ENCODE measurements at places on chromosomes 1 and 21. TPM values are rescaled to one million over a fixed set of nuclear protein-coding genes. Genes with fewer than 3 reads are reported as not detected.

DNA sequence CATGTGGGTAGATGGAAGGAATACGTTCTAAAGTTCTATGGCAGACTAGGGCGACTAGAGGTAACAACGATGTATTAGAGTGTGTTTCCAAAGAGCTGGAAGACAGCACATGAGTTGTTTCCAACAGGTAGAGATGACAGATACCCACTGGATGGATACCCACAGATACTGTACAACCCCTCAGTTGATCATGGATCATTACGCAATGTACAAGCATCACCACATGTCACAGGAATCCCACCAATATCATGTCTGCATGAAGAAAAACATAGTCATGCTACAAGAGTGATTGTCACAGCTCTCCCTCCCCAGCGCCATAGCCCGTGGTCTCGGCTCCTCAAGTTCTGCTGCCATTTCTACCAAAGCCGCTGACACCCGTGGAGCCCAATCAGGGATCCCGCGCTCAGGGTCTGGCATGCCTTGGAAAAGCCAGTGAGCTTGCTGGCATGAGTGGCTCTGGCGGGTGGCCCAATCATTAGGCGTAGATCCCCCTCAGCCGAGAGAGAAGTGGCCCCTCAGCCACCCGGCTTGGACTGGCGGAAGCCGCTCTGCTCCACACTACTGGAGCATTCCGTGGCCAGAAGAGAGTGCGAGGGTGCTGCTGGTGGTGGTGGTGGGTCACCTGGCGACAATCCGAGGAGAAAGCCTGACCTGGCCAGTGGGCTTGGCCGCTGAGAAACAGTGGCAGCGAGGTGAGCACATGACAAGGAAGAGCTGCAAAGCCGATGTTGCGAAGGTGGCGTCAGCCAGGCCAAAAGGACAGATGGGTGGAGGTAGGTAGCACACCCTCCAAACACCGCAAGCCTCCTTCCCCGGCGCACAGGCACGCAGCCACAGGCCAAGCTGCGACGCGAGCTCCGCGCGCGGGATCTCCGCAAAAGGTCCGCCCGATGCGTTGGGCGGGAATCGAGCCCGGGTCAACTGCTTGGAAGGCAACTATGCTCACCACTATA is 65.7 kb upstream of the FCGR2A start:
- peak; percentile 65 for DNase-seq

- no peak for DNase-seq
These were observed 124.7 kb upstream of the COL6A1 start for GRCh38 chr21:45856906-45857305.

GRCh38 chr21:46474382-46474781 is 15.7 kb downstream of the DIP2A start:
- no peak for DNase-seq

Gene GORAB
- total RNA-seq, result 6.2 TPM

Gene NBPF19
- total RNA-seq, result 1.8 TPM

DNA sequence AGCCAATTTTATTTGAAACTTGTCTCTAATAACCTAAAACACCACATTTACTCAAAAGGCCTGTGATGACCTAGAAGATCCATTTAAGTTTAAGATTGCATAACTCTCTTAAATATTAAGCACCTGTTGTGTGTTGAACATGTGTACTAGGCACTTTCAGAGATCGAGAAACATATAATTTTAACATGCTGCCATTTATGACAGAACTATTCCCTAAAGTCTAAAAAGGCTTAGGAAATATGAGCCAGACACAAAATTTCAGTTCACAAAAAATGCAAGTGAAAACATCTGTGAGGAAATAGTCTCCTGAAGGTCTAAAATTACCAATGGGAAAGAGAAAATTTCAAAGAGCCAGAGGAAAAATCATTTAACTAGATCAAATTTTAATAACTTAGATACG is 37.7 kb downstream of the CEP170 start:
- no peak for DNase-seq

Gene L1TD1
- total RNA-seq, result not detected

Gene FAM131C
- 2.4 TPM for total RNA-seq

DNA sequence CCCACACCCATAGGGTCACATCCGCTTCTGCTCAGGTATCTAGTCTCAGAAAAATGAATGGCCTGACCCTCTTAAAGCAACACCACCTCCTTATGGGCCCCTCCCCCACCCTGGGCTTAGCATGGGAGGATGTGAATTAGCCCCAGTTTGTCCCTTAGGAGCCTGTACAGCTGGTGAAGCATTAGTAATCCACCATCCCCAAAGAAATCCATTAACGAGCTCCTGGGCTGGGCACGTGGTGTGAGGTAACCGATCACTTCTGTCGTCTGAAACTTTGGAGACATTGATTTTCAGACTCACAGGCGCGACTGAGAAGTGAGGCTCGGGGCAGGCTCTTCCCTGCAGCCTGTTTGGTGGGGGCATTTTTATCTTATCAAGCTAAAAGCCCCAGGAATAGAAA is 10.5 kb downstream of the RASSF5 start:
- no peak for DNase-seq

- no peak for DNase-seq
These were observed 67.1 kb downstream of the BCAR3 start for GRCh38 chr1:93614541-93614940.

- DNase-seq, result no peak
These were observed 450 bp downstream of the S100A10 start for GRCh38 chr1:151993084-151993733.

GRCh38 chr1:185674201-185674600 is 60.0 kb upstream of the HMCN1 start:
- DNase-seq, result no peak

Gene PSRC1
- total RNA-seq, result 21.8 TPM

DNA sequence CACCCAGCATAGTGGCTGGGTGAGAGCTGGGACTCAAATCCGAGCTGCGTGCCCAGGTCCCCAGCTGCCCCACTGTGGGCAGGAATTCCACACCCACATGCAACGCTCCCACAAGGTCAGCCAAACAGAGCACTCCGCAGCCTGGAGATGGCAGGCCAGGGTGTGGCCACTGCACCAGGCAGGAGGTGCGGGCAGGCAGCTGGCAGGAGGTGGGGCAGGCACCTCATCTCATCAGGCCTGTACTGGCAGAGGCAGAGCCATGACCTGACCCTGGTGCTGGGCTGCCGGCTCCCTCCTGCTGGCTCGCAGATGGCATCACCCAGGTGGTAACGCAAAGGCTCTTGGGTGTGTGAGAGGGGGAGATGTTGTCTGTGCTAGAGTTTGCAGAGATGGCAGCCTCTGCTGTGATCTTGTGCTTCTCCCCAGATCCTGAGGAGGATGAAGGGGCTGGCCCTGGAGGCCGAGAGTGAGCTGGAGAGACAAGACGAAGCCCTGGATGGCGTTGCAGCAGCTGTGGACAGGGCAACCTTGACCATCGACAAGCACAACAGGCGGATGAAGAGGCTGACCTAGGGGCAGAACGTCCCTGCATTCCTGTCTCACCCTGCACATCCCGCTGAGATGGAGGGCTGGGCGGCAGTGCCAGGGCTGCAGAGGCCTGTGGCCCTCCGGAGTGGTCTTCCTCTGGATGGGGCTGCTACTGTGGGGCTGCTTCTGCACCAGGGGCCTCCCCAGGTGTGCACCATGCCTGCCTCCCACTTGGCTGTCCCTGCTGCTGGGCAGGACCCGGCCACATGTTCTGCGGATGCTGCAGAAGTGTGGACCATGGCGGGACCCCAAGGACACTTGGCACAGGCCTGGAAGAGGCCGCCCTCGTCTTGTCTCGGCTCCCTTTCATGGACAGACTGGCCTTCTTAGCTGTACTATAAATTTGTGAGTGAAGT is 35.1 kb upstream of the PRSS38 start:
- no peak for DNase-seq

DNA sequence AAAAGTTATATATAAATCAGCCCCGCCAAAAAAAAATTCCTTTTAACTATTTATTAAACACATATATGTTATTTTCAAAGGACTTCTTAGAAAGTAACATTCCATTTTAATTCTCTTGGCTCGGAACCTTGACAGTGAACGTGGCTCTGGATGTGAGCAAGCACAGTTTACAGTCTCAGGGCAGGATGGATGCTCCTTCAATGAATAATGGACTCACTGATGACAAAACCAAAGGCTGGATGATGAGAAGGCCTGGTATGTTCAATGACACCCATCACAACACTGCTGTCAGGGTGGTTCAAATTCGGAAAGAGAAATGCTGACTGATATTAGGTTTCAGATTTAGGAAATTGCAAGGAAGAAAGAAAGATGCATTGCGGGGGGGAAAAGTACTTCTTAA is 148.8 kb downstream of the SIPA1L2 start:
- DNase-seq, result no peak

Gene CFAP74
- not detected for total RNA-seq

Data from Caki2 (cell line).